ENCODE measurements at places on chromosomes 1 and 21. TPM values are rescaled to one million over a fixed set of nuclear protein-coding genes. Genes with fewer than 3 reads are reported as not detected.

Gene WDTC1
- total RNA-seq: 24.8 TPM

DNA sequence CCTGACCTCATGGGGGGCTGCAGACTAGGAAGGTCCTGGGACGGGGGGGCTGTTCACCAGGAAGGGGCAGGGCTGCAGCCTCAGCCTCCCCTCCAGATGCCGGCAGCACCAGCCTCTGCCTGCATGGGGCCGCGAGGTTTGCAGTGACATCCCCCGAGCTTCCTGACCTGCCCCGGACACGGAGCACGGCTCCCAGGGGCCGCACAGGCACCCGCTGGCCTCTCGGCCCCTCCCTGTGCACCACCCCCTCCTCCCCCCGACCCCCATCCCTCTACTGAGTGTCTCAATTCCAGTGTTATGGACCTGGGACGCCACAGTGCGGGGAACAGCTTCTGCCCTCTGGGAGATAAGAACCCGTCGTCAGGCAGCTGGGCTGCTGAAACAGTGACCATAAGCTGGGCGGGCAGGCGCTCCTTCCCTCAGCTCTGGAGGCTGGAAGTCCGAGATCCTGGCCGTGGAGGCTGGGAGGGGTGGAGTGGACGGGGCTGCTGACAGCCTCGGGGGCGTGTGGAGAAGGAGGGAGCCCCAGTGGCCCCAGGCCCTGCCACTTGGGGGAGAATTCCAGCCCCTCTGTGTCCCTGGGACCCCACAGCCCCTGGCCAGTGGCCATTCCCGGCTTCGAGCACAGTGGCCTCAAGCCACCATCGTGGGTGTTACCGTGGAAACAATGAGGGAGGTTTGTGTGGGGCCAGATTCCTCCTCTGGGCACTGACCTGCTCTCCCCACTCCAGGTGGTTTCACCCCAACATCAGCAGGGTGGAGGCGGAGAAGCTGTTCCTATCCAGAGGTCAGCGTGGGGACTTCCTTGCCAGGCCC, 11.6 kb downstream of the RNF223 start:
- H3K27me3 ChIP-seq: peaks cover 89% of the 10 kb centered on the region
- no peak for DNase-seq
- H3K4me1 ChIP-seq: peaks cover 61% of the 10 kb centered on the region
- no peak overlapping the region for H3K27ac ChIP-seq
- peak overlapping the region; percentile 19 for H3K4me3 ChIP-seq

DNA sequence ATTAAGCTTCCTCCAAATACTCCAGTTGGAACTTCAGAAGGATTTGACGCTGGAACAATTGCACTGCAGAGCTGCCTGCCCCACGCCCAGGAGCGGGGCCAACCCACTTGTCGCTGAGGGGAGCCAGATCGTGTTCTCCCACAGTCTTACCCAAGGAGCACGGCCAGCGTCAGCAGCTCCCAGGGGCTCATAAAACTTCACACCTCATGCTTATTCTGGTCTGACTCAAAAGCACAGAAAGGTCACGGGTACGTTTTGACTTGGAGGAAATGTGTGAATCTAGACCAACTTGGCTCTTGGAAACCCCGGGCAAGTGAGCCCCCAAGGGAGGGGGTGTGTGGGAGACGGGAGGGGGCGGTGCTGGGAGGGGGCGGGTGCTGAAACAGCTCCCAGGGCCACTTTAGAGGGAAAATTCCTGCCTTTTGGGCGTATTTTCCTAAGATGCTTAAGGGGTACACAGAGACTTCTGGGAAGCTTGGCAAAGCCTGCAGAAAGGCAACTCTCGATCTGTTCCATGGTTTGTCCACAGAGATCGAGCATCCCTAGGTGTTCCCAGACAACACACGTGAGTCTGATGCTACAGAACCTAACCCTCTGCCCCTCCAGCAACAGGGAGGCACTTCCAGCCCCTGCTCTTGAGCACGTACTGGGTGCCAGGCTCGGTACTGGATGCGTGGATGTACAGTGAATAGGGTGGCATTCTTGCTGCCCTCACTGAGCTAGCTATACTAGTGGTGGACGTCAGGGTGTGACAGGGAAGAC, 98.9 kb downstream of the DHRS3 start:
- H3K4me1 ChIP-seq: peaks cover 3% of the 10 kb centered on the region
- DNase-seq: no peak
- no peak overlapping the region for H3K4me3 ChIP-seq
- no peaks in the 10 kb centered on the region for H3K27me3 ChIP-seq

GRCh38 chr1:224780736-224781135, 148.7 kb upstream of the DNAH14 start:
- no peaks in the 10 kb centered on the region for H3K4me1 ChIP-seq
- DNase-seq: no peak
- no peaks in the 10 kb centered on the region for H3K36me3 ChIP-seq

GRCh38 chr1:212226467-212226866, 58.7 kb upstream of the PPP2R5A start:
- DNase-seq: no peak
- H3K4me1 ChIP-seq: peaks cover 27% of the 10 kb centered on the region
- H3K27ac ChIP-seq: no peak overlapping the region
- no peaks in the 10 kb centered on the region for H3K36me3 ChIP-seq
- no peaks in the 10 kb centered on the region for H3K27me3 ChIP-seq
- H3K4me3 ChIP-seq: no peak overlapping the region

Gene FMO3
- 1.4 TPM for total RNA-seq

Gene GBP5
- total RNA-seq: not detected

Gene RHBG
- total RNA-seq: not detected

DNA sequence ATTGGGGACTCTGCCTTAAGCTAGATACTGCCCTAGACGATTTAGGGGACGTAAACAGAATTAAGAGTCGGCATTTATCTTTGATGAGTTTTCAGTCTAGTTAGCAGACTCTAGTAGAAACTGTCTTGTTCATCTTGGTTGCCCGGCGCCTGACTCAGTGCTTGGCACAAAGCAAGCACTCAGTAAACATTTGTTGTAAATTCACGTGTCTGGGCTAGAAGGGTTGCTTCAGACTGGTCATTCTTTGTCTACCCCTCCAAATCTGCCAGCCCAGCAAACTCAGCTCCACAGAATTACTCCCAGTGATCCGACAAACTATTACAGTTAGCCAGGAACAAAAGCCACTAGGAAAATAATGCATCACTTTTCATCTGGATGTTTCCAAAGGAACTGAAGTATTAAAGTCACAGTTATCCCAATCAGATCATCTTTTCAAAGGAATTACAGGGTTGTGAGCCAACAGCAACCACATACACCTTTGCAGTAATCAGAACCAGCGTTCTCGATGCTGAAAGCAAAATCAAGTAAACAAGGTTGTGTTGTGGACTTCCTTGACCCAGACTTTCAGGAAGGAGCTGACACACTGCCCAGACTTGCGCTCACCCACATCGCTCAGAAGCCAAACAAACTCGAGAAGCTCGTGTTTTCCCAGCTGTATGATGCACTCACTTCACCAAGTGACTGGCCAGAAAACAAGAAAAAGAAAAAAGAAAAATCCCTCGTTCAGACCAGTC, 66.5 kb upstream of the GADD45A start:
- peaks cover 16% of the 10 kb centered on the region for H3K4me1 ChIP-seq
- no peak overlapping the region for H3K4me3 ChIP-seq
- H3K36me3 ChIP-seq: no peaks in the 10 kb centered on the region
- peak; percentile 68 for DNase-seq

Gene SH2D1B
- not detected for total RNA-seq

DNA sequence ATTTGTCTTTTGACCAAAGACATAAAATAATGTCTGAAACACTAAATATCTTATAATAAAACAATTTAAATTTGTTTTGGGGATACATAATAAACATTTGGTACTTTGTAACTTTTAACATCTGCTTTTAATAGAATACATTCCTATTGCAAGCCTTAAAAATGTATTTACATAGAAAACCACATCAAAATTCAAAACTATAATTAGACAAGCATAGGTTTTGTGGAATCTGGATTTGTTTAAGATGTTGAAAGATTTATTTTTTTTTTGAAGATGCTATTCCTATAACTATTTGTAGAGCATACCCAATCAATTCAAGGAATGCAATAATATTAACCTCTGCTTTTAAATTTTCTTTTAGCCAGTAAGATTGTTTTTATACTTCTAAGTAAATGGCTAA, 125.7 kb downstream of the FMN2 start:
- no peaks in the 10 kb centered on the region for H3K27me3 ChIP-seq
- no peak overlapping the region for H3K27ac ChIP-seq
- no peak for DNase-seq
- no peaks in the 10 kb centered on the region for H3K36me3 ChIP-seq
- H3K4me3 ChIP-seq: no peak overlapping the region
- H3K4me1 ChIP-seq: no peaks in the 10 kb centered on the region

DNA sequence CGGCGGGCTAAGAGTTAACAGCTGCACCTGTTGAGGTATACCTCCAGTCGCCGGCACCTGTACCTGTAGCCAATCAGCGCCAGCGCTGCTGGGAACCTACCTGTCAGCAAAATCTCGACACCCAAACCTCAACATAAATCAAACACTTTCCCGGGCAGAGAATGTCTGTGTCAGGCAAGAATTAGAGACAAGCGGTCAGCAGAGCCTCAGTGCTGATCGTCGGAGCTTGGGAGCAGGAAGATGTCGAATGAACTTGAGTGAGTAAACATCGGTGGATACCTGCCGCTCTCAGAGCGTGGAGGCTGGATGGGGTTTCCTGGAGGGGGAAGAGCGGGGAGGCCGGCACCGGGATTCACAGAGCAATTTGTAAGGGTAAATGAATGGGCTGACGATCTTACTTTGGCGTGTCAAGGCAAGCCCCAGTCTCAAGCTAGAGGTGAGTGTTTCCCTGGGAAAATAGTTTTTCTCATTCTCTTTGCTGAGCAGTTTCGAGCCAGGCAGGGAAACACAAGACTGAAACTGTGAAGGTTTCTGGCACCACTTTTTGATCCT, at the start of gene GRHL3:
Gene GRHL3, plus strand, starts transcription at position 46 of the 552 bp plus-strand sequence. Its CDS starts 195 bp downstream, at position 241.
- H3K36me3 ChIP-seq: no peaks in the 10 kb centered on the region
- DNase-seq: peak; percentile 84
- H3K27me3 ChIP-seq: no peaks in the 10 kb centered on the region
- peak within 1 kb of the TSS; percentile 31 for H3K4me3 ChIP-seq

- H3K27ac ChIP-seq: peak overlapping the region; percentile 94
- H3K4me1 ChIP-seq: peaks cover 89% of the 10 kb centered on the region
- peaks cover 14% of the 10 kb centered on the region for H3K36me3 ChIP-seq
- no peak overlapping the region for H3K4me3 ChIP-seq
- DNase-seq: peak; percentile 93
- no peaks in the 10 kb centered on the region for H3K27me3 ChIP-seq
These were observed 4.9 kb downstream of the AHDC1 start for GRCh38 chr1:27598902-27599528.

Gene SPRR2D
- not detected for total RNA-seq

DNA sequence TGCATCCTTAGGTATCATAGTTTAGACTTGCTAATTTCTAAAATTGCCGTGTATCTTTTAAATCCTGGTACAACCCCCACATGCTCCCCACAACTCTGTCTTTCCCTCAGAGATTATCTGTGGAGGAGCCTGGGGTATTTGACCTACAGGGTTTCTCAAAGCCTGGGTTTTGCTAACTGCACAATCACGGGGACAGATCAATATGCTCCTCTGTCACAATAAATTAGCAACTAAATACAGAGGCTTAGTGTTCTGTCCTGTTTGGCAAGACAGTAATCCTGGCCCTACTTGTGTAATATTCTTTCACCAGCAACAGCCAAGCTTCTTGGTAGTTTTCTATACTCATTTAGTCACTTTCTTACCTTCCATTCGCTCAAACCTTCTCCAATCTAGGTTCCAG, 8.5 kb downstream of the ECHDC2 start:
- H3K4me1 ChIP-seq: peaks cover 31% of the 10 kb centered on the region
- H3K27ac ChIP-seq: no peak overlapping the region
- DNase-seq: no peak
- H3K4me3 ChIP-seq: no peak overlapping the region
- no peaks in the 10 kb centered on the region for H3K36me3 ChIP-seq

DNA sequence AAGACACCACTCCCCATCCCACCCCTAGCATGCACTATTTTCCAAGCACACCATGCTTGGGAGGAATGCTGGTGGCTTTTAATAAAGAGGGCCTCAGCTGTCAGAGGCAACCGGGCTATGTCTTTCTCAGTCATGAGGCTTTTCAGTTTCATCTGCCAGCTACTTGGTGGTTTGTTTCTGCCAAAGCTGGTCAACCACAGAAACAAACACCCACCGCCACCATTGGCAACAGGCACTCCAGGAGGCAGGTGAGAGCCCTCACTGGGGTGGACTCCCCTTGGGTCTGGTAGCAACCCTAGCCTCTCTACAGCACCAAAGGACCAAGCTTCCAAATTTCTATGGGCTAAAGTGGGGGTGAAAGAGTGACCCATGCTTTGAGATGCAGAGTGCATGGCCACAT, 54.3 kb upstream of the CD1D start:
- no peak overlapping the region for H3K27ac ChIP-seq
- H3K4me3 ChIP-seq: no peak overlapping the region
- no peaks in the 10 kb centered on the region for H3K36me3 ChIP-seq
- DNase-seq: no peak

Gene RCSD1
- 27.2 TPM for total RNA-seq

Gene KRTAP10-3
- not detected for total RNA-seq

Gene COL9A2
- 7.2 TPM for total RNA-seq

DNA sequence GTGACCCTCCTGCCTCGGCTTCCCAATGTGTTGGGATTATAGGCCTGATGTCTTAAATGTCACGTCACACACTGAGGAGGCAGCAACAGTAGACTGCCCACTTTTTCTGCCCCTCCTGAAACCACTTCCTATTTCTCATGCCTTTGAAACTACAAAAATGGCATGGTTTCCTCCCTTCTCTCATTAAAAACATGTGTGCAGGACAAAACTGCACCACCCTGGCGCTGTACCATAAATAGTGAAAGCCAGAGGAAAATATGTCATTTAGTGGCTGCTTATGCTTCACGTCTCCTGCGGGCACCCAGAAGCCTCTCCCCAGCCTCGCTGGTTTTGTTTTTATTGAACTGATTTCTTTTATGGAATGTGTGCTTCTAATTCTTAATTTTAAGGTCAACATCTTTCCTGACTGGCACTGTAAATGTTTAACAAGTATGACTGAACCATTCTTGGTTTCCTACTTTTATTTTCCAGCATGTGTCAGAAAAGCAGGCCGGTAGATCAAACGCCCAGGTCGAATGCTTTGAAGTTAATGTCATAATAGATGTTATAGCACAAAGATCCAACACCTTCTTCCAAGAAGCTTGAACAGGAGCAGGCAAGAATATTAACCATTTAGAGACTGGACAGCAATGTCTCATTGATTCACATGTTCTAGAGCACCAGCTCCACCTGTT, 59.6 kb upstream of the C1orf87 start:
- no peaks in the 10 kb centered on the region for H3K36me3 ChIP-seq
- H3K4me3 ChIP-seq: no peak overlapping the region
- H3K27me3 ChIP-seq: no peaks in the 10 kb centered on the region
- DNase-seq: peak; percentile 32
- H3K4me1 ChIP-seq: peaks cover 10% of the 10 kb centered on the region

GRCh38 chr1:5009376-5010065, 355.1 kb downstream of the AJAP1 start:
- no peak overlapping the region for H3K27ac ChIP-seq
- no peaks in the 10 kb centered on the region for H3K36me3 ChIP-seq
- H3K27me3 ChIP-seq: no peaks in the 10 kb centered on the region
- no peaks in the 10 kb centered on the region for H3K4me1 ChIP-seq
- H3K4me3 ChIP-seq: no peak overlapping the region
- DNase-seq: no peak

GRCh38 chr1:180615493-180616290, 16.1 kb upstream of the XPR1 start:
- H3K4me3 ChIP-seq: no peak overlapping the region
- H3K27me3 ChIP-seq: no peaks in the 10 kb centered on the region
- DNase-seq: no peak
- H3K36me3 ChIP-seq: no peaks in the 10 kb centered on the region
- H3K27ac ChIP-seq: no peak overlapping the region

All from stomach (tissue), 19 donors.